ENCODE measurements at places on chromosomes 4 and X.
A peak's percentile ranks its signal among the peaks of the same experiment; 100 is the strongest.

- no peak for DNase-seq
Measured at GRCh38 chrX:110045421-110045820, 42.5 kb downstream of the TMEM164 start.

GRCh38 chrX:9816084-9816700 is 30.0 kb downstream of the SHROOM2 start:
- no peak for DNase-seq

DNA sequence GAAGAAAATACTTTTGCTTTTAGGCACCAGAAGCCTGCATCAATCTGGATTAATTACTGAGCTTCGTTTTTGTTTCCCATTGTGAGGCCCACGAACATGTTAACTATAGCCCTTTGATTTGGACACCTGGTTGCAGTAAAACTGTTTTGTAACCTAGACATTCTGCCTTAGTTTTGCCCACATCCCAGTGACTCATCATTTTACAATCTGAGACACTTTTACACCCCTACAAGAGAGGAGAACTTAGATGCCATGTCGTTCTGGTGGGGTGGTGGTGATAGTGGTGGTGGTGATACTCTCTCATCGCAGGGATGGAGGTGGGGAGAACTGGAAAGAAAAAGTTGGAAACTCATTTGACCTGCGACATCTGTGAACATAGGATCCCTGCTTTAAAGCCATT is 1257.2 kb downstream of the ADGRL3 start:
- no peak for DNase-seq

- no peak for DNase-seq
Measured at GRCh38 chr4:25549413-25549812, 106.2 kb upstream of the SLC34A2 start.

- no peak for DNase-seq
Measured at GRCh38 chr4:126957556-126957955, 675.2 kb upstream of the INTU start.

DNA sequence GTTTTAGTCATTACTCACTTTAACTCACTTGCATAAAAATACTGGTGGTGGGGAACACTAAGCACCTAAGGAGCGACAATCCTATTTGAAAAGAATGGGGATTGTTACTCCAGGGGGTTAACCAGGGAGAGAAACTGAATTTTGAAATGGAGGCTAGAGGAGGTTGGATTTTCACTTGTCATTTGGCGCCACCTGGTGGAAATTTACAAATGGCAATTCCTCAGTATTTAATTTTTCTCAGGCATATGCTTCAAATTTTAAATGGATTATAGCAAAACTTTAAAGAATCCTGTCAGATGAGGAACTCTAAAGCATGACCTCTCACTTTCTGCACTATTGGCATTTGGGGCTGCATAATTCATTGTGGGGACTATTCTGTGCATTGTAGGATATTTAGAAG is 2.7 kb upstream of the GEMIN8 start:
- peak; percentile 21 for DNase-seq

DNA sequence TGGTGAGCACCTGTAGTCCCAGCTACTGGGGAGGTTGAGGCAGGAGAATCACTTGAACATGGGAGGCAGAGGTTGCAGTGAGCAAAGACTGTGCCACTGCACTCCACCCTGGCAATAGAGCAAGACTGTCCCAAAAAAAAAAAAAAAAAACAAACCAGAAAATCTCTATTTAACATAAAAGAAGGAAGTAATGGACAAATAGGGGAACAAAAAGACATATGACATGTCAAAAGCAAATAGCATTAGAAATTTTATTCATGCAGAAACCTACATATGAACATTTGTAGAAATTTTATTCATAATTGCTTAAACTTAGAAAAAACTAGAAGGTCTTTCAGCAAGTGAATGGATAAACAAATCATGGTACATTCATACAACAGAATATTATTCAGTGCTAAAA is 97.1 kb upstream of the SH3RF1 start:
- no peak for DNase-seq

GRCh38 chrX:81259020-81259713 is 57.3 kb downstream of the SH3BGRL start:
- DNase-seq, result no peak

- DNase-seq, result no peak
Measured at GRCh38 chr4:44720371-44720770, 6.0 kb downstream of the GNPDA2 start.

DNA sequence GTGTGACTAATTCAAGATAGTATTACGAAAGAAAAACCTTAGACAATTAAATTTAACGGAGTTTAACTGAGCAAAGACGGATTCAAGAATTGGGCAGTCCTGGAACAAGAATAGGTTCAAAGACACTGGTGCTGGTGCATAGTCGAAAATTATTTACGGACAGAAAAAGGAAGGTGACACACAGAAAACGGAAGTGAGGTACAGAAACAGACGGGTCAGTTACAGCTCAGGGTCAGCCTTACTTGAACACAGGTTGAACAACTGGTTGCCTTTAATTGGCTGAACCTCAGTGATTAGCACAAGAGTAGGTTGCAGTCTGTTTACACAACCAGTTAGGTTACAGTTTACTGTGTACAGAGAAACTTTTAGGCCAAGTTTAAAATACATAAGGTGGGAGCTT is 31.5 kb downstream of the KLHL8 start:
- DNase-seq, result no peak
